Omental fat pad (tissue), 4 donors: ENCODE measurements at places on chromosomes 12 and 14.

- DNase-seq = no peak
Observed at GRCh38 chr12:34290381-34290995, 268.2 kb downstream of the ALG10 start.

DNA sequence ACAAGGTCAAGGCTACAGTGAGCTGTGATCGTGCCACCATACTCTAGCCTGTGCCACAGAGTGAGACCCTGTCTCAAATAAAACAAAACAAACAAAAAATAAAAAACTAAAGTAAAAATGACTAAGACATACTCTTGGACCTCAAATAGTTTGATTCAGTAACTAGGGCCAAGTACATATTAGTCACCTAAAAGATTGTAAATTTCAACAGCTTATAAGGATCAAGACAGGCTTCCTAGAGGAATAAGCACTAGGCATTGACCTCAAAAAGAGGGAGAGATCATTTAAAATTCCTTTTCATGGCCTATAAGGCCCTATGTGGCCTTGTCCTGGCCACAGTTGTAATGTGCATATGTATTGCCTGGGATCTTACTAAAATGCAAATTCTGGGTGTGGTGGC, 46.0 kb upstream of the CHST11 start:
- DNase-seq = no peak

DNA sequence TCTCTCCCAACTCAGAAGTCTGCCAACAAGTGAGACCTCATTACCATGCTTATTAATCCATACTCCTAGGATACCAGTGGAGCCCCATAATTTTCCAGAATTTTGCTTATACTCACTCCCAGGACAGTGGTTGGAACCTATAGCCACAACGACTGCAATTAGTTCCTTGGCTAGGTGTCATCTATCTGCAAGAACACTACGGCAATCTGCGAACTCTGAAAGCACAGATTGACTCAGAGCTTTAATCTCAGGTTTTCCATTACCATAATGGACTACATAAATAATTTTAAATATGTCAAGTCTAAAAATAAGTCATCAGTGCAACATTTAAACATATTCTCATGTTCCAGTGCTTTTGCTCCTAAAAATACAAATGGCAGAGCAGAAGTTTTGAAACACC, 33.4 kb downstream of the TMTC3 start:
- no peak for DNase-seq

DNA sequence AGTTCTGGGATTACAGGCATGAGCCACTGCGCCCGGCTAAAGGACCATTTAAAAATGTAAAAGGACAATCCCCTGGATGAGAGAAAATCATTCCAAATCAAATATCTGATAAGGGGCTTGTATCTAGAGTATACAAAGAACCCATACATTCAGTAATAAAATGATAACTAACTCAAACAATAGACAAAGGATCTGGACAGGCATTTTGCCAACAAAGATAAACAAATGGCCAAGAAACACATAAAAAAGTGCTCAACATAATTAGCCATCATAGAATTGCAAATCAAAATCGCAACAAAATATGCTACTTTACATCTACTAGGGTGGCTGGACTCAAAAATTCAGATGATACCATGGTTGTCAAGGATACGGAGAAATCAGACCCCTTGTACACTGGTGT, 8.5 kb upstream of the BICD1 start:
- no peak for DNase-seq

DNA sequence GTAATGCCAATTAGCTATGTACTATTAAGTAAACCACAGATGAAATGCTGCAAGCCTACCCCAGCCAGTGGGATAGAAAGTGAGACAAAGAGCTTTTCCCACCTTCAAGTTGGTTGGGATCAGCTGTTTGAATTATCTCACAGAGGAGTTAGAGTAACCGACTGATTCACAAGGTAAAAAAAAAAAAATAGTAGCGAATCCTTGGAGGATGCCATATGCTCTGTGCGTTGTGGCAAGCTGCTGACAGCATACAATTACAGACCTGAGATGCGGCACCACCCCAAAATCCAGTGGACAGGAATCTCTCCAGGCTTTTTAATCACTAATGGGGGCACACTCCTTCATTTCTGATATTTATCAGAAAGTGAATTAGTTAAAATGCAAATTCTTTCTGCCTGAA, 157.0 kb upstream of the RMST start:
- DNase-seq = no peak

DNA sequence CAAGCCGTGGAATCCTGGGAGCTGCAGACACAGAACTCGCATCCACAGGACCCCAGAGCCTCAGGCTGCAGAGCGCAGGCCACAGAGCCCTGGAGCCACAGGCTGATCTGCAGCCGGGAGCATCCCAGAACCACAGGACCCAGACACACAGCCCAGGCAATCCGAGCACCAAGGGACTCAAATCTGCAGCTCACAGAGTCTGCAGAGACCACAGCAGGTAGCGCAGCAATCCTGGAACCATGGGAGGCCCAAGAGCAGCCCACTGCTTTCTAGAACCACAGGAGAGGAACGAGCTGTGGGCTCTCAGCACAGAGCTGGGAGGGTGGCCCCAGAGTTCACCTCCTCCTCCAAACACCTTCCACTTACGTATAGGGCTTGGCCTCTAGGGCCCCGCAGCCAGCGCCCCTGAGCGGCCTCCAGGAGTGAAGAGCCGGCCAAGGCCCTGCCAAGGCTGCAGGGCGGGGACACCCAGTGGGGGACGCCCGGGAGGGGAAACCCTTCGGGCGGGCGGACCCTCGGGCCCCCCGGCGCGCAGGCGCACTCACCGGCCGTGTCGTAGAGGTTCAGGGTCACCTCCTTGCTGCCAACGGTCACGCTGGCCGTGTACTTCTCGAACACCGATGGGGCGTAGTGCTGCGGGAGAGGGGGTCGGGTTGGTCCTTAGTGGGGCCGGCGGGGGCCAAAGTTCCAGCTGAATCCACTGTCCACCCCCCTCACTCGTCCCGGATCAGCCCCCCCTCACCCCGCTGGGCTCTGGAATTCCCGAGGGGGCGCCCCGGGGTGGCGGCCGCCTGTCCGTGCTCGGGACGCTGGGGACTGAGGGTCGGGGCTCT, 665 bp downstream of the RHOF start:
- no peak for DNase-seq

DNA sequence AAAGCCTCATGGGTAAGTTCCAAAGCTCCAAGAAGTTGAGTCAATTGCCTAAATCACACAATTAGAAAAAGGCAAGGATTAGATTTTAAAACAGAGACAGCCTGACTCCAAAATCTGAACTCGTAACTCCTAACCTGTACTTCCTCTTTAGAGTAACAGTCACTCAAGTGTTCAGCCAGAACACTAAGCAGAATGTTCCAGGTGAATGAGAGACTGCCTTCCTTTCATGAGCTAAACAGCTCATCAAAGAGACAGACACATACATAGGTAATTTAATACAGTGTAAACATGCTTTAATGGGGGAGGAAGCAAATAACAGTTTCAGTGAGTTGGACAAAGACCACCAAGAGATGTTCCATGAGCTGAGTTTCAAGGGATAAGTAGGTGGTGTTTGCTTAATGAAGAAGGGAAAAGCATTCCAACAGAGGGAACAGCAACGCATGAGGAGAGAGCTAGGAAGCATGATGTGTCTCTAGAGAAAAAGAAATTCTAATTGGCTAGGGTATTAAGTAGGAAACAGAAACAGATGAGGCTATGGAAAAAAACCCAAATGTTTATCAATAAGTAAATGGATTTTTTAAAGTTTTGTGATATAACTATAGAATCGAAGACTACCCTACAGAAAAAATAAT, 403.9 kb downstream of the MED13L start:
- DNase-seq = no peak

DNA sequence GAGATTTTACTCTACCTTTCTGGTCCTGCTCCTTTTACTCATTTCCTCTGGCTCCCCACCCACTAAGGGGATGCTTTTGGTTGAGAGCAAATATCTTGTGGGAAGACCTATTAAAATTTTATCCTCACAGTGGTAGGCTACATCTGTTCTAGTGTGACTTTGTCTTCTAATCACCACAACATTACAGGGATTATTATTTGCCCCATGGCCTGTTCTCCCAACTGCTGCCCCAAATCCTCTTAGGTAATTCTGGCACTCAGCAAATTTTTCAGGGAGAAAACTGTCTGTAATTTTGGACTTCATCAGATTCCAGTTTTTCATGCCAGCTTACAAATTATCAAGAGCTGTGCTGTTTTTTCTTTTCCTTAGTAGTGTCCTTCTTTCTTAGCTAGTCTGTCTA, 172.3 kb downstream of the GPHN start:
- DNase-seq = no peak

- DNase-seq = peak; percentile 8
Observed at GRCh38 chr14:101470266-101470665, 91.0 kb upstream of the DIO3 start.

- no peak for DNase-seq
Observed at GRCh38 chr14:105223770-105224544, 24.4 kb upstream of the BTBD6 start.

- DNase-seq = no peak
Observed at GRCh38 chr12:7131502-7131866, 1.3 kb downstream of the CLSTN3 start.

DNA sequence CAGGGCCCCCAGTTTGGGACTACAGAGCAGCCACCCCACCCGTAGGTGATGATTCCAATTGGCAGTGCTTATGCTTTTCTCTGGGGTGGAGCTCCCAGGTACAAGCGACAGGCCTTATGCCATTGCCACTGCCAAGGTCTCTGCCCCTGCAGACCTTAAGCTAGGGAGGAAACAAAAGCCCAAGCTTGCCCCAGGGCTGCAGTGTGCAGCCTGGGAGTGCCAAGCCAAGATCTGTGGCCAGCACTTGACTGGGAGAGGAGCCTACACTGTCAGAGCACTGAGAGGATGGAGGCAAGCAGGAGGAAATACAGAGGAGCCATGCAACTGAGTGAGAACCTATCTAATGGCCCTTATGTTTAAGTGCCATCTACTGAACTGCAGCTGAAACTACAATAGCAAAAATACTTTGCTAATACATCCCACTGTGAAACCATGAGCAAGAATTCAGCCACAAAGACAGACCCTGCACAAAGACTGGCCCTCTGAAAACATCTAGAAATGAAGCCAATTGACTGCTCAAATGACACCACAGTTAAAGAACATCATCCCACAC, 17.7 kb upstream of the ASCL1 start:
- no peak for DNase-seq

GRCh38 chr12:132353811-132354210, 24.4 kb upstream of the GALNT9 start:
- no peak for DNase-seq

DNA sequence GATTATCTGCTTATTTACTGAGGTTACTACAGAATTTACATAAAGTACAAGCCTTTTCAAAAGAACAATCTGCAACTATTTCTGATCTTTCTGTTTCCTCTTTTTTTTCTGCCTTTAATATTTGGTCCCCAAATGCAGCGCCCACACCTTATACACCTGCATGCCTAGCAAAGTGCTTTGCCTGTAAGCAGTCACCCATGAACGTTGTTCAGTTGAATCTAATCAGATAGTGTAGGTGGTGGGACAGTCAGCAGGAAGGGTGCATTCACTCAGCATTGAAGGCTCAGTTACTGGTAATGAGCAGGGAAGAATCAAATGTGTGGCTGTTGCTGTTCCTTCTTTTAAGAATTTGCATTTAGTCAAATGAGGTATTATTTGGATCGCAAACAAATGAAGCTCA, 108.4 kb downstream of the GPR135 start:
- no peak for DNase-seq

GRCh38 chr12:55842681-55843429, at the start of gene MMP19:
Gene MMP19, minus strand, starts transcription at chr12:55842936. Its CDS starts 106 bp downstream, at chr12:55842830.
- peak; percentile 29 for DNase-seq

DNA sequence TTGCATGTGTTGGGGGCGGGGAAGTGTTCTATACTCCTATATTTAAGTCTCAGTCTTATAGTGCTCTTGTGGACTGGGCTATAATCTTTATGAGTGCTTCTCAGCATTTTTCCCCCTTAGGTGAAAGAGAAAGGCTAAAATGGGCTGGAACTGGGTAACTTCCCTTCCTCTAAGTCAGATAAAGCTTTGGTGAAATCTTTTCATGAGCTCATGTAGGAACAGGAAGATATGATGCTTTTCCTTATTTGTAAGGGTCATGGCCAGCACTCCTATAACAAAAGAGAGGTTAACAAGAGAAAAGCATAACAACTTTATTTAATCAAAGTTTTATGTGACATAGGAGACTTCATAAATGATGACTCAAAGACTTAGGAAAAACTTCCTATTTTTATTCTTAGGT, 841.5 kb downstream of the SLC16A7 start:
- DNase-seq = no peak

- no peak for DNase-seq
Observed at GRCh38 chr12:65695113-65695865, 129.0 kb upstream of the HMGA2 start.

DNA sequence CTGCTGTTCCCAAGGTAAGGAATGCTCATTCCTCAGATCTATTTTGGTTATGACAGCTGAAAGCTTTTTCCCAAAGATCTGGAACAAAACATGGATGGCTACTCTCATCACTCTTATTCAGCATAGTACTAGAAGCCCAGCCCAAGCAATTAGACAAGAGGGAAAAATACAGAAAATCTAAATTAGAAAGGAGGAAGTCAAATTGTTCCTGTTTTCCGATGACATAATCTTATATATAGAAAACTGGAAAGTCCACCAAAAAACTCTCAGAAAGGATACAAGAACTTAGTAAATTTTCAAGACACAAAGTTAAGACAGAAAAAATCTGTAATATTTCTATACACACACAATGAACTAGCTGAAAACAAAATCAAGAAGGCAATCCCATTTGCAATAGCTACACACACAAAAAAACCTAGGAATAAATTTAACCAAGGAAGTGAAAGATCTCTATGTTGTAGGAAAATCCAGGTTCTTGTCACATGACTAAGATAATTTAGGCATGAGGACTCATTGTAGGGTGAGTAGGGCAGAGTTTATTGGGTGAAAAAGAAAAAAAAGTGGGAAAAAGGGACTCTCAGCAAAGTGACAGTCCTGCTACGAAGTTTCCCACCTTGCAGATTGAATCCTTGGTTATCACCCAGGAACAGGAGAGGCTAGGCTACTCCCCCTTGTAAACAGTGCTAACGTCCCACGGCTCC, 28.6 kb upstream of the KLRB1 start:
- DNase-seq = no peak

DNA sequence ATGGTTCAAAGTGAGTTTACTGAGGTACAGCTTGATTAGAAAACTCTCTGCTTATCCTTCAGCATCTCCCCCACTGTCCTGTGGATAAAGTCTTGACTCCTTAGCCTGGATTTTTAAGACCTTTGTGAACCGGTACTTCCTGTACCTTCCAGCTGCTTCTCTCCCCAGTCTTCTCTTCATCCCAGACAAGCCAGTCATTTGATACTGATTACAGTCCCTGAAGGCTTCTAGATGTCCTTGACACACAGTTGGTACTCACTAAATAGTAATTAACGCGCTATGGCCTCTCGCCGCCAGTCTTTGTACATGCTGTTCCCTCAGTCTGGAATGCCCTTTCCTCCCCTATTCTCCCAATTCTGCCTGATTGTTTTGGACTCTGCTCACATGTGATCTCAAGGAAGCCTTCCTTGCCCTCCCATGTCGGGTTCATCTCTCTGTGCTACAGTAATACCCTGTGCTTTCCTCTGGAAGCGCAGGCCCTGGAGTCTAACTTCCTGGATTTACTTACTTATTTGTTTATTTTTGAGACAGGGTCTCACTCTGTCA, 50.6 kb upstream of the PTGR2 start:
- DNase-seq = no peak
